ENCODE measurements at places on chromosomes 11 and 22.

DNA sequence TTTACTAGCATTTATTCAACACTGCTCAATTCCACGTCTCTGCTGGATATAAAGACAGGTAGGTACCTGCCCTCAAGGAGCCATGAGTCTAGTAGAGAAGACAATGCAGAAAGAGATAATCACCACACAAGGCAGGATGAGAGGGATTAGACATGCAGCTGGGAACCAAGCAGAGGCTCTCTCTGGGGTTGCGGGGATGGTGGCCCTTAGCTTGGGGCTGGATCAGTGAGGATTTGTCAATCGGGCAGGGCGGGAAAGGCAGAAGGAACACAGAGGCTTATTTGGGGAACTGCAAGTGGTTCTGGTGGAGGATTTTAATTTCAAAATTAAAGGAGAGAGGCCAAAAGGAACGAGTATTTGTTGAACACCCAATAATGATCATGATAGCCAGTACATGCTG, 8.5 kb upstream of the DMC1 start:
- DNase-seq = no peak

DNA sequence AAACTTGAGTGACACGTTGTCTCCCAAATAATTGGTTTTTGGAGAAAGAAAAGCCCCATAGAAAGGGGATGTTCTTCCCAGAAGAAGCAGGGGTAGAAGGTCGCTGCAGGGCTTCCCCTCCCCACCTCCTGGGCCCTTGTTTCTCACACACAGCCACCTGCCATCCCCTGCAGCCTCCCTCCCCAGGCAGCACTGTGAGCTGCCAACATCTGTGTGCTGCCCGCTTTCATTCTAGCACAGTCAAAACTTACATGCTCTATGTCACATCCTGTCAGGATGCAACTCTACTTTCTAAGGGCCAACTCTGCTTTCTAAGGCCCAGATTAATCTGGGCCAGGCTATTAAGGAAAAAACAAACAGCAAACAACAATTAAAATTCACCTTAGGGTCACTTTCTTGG, 309.4 kb upstream of the ZC3H12C start:
- DNase-seq = no peak

- DNase-seq = no peak
Observed at GRCh38 chr11:120248551-120249278, 8.8 kb downstream of the POU2F3 start.

- DNase-seq = no peak
Observed at GRCh38 chr11:62804310-62805075, 747 bp downstream of the NXF1 start.

Data from stimulated activated CD8-positive, alpha-beta memory T cell treated with anti-CD3 and anti-CD28 coated beads, Interleukin-7, amount 100 ng/mL, for 1 hour (primary cell).